ENCODE measurements at places on chromosomes 12 and 14.
A peak's percentile ranks its signal among the peaks of the same experiment; 100 is the strongest.

DNA sequence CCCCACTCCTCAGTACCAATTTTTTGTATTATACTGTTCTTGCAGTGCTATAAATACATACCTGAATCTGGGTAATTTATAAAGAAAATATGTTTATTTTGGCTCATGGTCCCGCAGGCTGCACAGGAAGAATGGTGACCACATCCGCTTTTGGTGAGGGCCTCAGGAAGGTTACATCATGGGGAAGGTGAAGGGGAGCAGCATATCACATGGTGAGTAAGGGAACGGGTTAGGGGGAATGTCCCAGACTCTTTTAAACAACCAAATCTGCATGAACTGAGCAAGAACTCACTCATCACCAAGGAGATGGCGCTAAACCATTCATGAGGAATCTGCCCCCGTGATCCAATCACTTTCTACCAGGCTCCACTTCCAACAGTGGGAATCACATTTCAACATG is 40.0 kb downstream of the OSBPL8 start:
- DNase-seq: peak; percentile 8

DNA sequence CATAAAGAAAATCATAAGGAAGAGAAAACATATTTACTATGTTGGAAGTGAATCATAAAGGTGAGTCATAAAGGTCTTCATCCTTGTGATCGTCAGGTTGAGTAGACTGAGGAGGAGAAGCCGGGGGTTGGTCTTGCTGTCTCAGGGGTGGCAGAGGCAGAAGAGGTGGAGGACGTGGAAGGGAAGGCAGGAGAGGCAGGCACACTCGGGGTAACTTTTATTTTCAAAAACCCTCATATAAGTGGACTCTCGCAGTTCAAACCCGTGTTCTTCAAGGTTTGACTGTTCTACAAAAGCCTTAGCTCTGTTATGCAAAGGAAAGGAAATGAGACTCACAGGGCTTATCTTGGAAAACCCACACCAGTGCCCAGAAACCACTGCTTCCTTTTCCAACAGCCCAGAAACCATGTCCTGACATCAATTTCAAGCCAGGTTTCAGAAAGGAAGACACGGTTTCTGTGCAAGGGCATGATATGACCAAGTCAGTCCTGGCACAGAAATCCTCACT is 14.0 kb downstream of the SMCO2 start:
- peak; percentile 62 for DNase-seq

- no peak for DNase-seq
Observed at GRCh38 chr14:99137001-99137700, 134.8 kb downstream of the BCL11B start.

DNA sequence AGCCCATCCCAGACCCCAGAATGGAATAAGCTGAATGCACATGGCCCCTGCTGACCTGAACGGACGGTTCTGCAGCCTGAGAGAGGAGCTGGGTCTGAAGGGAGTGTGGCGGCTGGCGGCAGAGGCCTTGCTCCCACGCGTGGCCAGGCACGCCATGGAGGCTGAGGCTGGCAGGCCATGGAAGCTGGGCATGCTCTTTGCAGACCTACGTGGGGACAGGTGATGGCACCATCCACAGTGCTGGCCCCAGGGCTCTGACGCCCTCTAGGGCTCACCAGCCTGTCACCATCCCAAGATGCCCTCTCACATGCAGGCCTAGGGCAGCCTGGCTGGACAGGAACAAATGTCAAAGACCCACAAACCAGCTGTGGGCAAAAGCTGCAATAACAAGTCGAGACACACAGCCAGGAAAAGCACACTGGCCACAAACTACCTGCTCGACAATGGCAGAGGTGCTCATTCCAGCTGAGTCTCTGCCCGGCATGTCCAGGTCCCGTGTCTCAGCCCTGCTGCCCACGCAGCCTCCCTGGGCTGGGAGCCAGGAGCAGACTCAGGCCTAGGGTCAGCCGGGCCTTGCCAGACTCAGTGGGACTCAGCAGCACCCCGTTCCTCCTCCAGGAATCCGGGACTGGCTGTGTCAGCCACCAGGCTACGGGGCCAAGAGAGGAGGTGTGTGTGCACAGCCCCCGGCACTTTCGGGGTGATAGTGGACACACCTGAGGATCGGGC is 19.7 kb downstream of the BTBD6 start:
- DNase-seq: no peak

Measured in activated T-cell treated with anti-CD3 and anti-CD28 coated beads, Interleukin-2, amount 50 U/mL, for 72 hours (primary cell).